ENCODE measurements at places on chromosomes 2 and 18.

GRCh38 chr18:61574665-61575064 is 241.4 kb downstream of the CDH20 start:
- DNase-seq: no peak

- DNase-seq: no peak
Measured at GRCh38 chr2:227191367-227191766, 26.9 kb downstream of the COL4A3 start.

DNA sequence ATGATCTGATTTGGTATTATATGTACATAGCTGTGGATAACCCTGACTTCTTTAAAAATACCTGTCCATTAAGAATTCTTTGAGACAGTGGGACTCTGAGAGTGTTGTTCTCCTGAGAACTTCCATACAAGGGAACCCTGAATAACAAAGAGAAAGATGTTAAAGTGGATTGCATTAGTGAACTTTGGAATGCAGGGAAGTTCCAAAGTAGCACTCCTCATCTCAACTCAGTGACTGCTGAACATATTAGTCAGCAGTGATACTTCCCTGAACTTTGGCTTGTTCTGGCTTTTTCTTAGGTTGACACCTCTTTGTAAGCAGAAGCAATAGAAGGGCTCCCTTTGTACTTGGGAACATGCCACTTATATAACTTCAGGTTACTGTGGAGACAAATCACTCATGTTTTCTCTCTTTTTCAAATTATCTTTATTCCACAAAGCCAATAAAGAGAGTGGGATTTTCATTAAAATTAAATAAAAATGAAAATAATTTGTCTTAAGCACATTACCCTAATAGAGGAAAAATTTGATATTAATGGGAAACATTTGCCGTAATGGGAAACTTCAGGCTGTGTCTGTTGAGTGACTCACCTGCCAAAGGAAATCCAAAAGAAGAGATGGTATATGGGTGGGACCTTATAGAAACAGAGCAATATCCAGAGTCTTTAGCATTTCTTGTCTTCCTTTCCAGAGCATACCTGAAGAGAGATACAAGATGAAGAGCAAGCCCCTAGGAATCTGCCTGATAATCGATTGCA is 33.3 kb downstream of the CFLAR start:
- DNase-seq: no peak

- DNase-seq: no peak
Measured at GRCh38 chr2:166882851-166883250, 5.4 kb upstream of the XIRP2 start.

DNA sequence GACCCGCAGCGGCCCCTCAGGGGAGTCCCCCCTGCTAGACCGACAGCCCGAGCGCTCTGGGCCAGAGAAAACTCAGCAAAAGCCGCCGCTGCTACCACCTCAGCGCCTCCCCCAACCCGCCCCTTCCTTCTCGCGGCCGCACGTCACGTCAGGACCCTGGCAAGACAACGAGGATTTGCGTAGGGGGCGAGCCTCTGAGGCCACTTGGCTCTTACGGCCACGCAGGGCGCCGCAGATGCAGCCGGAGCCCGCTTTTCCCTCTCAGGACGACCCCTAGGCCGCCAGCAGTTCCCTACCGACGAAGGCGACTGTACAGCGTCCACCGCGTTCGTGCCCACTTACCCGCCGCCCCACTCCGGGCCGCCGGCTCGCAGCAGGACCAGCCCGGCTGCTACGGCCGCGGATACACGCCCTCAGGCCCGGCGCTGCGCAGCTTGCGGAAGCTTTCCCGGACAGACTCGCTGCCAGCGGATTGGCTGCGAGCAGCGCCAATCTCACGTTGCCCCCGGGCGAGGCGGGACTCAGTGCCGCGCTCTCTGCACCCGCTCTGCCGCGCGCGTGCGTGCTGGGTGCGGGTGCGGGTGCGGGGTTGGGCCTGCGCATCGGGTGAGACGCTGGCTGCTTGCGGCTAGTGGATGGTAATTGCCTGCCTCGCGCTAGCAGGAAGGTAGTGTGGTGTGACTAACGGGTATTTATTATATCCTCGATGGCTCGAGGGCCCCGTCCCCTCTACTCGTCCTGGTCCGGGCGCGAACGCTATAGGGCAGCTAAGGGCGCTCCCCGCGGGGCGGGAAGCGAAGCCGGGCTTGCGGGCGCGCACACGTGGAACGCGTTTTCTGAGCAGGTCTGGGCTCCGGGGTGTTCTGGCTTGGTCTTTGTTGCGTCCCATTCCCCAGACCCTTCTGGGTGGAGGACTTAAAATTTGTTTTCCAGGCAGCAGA is at the start of the genes ORMDL1 and PMS1:
TSS of gene ORMDL1 (minus strand) at position 413 of the 941 bp plus-strand sequence. CDS start 1,744 bp downstream, outside the sequence.
TSS of gene PMS1 (plus strand) at position 524 of the 941 bp plus-strand sequence. CDS start 7,360 bp downstream, outside the sequence.
- peak; percentile 85 for DNase-seq

GRCh38 chr2:96260387-96261260 is 5.2 kb downstream of the TMEM127 start:
- no peak for DNase-seq
